ENCODE measurements at places on chromosomes 5 and 9. TPM values are rescaled to one million over a fixed set of nuclear protein-coding genes. Genes with fewer than 3 reads are reported as not detected.

DNA sequence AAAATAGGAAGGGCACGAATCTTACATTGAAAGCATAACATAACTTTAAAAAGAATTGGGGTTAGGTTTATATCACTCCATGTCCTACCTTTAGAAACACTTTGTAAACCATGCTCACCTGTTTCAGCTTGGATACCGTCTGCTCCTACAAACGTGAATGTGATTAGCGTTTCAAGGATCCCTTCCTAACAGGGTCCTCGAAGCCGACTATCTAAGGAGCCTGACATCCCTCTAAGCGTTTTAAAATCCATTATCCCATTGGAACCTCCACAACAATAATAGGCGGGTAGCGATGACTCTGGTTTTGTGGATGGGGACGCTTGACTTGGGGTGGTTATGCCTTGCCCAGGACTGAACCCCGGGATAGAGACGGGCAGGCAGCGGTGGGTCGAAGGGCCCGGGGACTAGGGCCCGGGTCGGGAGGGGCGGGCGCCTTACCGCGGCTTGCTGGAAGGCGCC is 937 bp downstream of the SVEP1 start:
- DNase-seq = no peak

The DOCK8 gene
- not detected for total RNA-seq

DNA sequence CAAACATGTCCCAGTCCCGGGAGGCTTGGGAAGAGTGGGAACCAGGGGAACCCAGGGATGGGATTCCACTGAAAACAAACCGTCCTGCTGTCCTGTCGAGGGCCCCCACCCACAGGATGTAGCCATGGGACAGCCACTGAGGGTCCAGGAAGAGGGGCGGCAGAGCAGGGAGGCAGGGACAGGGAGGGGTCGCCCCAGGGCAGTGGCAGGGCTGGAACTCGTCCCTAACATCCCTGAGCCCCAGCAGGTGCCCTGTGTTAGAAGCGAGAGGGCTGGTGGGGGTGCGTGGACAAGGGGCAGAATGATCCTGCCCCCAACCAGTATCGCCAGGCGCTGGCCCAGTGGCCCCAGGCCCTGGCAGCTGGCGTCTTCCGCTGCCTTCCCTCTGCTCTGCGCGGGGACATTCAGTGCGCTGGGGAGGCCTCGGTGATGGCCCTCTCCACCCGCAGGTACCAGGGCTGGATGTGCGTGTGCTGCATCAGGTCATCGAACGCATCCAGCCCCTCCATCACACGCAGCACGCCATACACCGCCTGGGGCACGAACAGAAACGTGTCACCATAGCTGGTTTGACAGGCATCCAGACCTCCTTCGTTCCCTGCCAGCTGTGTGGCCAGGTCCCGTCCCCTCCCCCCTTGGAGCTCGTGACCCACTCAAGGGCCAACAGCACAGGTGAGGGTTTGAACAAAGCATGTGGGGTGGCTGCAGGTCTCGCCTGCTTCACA is 6.6 kb downstream of the PTGES2 start:
- no peak for DNase-seq

The CKS2 gene
- total RNA-seq = 29.2 TPM

DNA sequence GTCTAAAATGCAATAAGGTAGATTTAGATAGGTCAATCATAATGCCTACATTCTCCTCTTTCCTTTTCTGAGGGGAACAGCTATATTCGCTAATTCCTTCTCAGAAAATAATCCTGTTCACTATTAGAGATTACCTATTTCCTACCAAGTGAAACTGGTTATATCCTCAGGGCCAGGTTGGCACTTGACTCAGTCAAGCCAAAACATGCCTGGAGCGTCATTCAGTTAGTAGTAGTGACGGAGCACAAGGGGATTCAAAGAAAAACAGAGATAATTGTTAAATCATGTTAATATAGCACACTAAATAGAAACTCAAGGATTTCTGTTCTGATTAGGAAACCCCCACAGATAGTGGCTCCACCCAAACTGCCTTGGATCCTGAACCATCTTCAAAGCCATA is 515.4 kb upstream of the PTPRD start:
- no peak for DNase-seq

DNA sequence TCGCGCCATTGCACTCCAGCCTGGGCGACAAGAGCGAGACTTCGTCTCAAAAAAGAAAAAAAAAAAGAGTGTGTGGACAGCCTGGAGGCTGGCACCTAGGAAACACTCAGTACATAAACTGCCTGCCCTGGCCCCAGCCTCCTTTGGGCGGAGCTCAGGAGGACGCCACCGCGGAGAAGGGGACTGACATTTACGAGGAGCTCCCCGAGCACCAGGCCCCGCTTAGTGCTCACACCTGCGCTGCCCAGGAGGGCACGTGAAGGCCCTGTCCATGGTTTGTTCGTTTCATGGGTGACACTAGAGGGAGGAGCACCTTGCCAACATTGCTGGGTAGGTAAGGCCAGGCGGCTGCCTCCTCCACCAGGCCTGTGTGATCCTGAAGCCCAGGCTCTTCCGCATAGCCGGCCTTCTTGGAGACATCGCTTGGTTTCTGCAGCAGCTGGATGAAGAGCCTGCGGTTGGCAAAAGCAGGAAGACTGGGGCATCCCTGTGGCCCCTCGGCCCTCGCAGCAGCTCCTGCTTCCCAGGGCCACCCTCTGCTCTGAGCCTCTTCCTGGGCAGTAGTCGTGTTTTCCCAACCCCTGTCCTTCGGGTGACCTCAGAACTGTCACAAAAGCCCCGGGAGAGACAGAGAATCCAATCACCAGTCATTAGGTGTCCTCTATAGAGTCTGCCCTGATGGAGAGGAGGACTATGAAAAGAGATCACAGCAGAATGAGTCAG is 26.2 kb upstream of the LAMC3 start:
- DNase-seq = no peak

- DNase-seq = no peak
These were observed 1049.4 kb upstream of the NUDT12 start for GRCh38 chr5:104612005-104612404.

The GGTA1 gene
- 1.1 TPM for total RNA-seq

- DNase-seq = no peak
These were observed 17.7 kb upstream of the RNF180 start for GRCh38 chr5:64147849-64148441.

GRCh38 chr5:171457208-171457981 is 37.9 kb downstream of the FGF18 start:
- no peak for DNase-seq

GRCh38 chr9:72207278-72207677 is 58.0 kb downstream of the GDA start:
- no peak for DNase-seq

DNA sequence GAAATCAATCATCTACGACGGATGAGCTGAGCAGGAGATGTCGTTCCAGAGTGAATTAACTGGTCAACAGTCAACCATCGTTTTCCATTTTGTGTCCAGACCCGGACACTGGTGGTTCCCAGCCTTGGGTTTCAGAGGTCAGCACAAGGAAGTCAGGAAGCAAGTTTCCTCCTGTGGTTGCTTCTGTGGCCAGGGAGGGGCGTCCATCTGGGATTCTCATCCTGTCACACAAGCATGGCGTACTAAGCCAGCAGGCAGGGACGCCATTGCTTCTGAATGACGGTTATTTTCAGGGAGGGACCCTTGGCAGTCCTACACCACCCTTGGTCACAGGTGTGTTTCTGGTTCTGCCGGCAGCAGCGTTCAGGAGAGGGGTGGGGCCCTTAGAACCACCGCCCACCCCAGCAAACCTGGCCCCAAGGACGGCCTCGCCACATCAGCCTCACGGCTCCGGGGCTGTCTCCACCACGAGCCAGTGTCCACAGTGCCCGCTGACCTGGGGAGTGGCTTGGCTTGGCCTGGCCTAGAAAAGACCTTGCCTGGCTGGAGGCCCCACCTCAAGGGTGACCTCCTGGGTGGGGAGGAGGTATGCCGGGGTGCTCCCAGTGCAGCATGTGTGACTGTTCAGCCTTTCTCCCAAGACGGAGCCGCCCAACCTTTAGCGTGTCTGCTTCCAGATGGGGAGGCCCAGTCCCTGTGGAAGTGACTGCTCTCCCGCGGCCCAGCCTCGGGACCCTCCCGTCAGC is 25.2 kb downstream of the NDUFS6 start:
- DNase-seq = no peak

The ASPN gene
- total RNA-seq = 129 TPM

DNA sequence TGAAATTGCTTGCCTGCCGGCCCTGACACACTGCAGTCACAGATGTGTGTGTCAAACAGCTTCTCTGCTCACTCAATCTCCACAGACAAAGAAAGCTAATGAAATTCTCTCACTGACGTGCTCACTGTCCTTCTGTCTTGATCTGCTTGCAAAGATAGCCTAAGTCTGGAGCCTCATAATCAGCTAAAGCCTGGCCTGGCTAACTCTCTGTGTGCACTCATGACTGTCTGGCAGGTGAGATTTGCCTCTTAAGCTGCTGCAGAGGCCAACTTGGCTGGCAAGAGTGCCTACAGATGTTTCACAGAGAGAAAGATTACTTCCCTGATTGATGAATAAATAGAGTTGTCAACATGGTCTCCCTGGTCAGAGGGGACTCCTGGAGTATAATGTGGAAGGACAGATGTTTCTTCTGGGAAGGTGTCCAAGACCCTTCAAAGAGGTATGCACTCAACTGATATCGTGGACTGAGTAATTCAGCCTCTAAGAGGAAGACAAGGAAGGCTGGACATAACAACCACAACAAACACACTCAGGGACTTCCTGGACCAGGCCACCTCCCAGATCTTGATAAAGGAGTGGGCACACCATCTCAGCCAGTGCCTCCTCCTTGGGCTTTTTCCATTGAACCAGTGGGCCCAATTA is 362.0 kb downstream of the SPOCK1 start:
- no peak for DNase-seq

All from osteocyte (in vitro differentiated cells).